ENCODE measurements at places on chromosomes 6 and 20. TPM values are rescaled to one million over a fixed set of nuclear protein-coding genes. Genes with fewer than 3 reads are reported as not detected.

- DNase-seq: no peak
Observed at GRCh38 chr6:47722194-47722593, 23.8 kb downstream of the ADGRF4 start.

GRCh38 chr6:42507901-42508300 lies 55.9 kb upstream of the UBR2 start:
- no peak for DNase-seq

DNA sequence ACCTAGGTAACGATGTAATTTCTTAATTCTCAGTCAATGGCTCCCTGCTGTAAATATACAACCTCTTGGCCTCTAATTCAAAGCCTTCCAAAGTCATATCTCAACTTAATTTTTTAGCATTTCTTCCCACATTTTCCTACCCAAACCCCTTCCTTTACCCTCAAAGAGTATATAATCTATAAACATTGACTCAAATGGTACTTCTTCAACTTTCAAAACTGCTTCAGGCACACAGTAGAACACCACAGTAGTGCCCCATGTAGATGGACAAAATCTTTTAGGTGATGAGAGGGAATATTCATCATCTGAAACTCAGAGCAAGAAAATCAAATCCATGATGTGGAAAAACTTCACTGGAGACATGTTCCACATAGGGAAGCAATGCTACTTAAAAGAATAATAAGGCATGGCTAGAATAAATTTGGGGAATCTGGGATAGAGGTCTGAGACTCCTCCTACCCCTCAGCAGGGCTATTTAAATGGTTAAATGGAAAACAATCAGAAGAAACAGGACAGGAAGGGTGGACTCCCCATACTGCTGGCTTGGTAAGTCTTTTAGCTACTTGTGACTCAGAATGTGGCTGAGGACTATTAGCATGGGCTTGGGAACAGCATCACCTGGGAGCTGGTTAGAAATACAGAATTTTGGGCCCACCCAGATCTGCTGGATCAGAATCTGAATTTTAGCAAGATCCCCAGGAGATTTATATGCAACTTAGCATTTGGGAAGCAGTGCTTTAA lies 6.4 kb downstream of the SLC22A2 start:
- no peak for DNase-seq

The NR2E1 gene
- total RNA-seq: not detected

The HLA-DQB2 gene
- not detected for total RNA-seq
